ENCODE measurements at places on chromosomes 13 and 19.

DNA sequence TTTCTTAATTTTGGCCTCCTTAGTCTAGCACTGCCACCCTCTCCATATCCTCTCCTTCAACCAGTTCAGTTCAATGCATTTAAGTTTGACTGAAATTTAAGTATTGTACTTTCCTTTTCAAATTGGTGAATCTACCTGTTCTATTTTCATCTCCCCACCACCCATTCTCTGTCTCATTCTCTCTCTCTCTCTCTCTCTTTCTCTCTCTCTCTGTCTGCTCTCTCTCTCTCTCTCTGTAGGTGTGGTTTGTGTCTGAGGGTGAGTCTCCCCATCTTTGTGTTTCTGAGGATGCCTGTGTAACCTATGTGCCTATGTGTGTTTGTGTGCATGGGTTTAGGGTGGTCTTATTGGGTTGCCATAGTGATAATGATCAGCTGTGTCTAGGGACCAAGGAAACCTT lies 10.1 kb downstream of the PDX1 start:
- DNase-seq: no peak

- DNase-seq: no peak
Measured at GRCh38 chr19:3606174-3606689, 443 bp downstream of the TBXA2R start.

GRCh38 chr13:30409886-30410704 lies 12.2 kb upstream of the UBE2L5 start:
- no peak for DNase-seq

GRCh38 chr19:50434525-50434924 lies 1.8 kb downstream of the MYBPC2 start:
- DNase-seq: no peak

DNA sequence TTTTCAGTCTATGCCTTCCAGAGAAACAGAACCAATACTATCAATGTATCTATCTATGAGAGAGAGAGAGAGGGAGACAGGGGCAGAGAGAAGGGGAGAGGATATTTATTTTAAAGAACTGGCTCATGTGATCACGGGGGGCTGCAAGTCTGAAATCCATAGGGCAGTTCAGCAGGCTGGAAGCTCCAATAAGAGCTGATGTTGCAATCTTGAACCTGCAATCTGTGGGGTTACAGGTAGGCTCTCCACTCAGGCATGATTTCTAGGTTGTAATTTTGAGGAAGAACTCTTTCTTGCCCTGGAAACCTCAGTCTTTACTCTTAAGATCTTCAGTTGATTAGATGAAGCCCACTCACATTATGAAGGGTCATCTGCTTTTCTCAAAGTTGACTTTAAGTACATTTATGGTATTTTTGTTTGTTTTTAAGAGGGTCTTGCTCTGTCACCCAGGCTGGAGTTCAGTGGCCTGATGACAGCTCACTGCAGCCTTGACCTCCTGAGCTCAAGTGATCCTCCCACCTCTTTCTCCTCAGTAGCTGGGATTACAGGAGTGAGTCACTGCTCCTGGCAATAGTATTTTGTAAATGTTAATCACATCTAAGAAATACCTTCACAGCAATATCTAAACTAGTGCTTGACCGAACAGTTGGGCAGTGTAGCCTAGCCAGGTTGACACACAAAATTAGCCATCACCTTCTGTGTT lies 376.4 kb downstream of the FGF9 start:
- DNase-seq: no peak

- DNase-seq: no peak
Measured at GRCh38 chr19:16715611-16716010, 4.0 kb upstream of the NWD1 start.

DNA sequence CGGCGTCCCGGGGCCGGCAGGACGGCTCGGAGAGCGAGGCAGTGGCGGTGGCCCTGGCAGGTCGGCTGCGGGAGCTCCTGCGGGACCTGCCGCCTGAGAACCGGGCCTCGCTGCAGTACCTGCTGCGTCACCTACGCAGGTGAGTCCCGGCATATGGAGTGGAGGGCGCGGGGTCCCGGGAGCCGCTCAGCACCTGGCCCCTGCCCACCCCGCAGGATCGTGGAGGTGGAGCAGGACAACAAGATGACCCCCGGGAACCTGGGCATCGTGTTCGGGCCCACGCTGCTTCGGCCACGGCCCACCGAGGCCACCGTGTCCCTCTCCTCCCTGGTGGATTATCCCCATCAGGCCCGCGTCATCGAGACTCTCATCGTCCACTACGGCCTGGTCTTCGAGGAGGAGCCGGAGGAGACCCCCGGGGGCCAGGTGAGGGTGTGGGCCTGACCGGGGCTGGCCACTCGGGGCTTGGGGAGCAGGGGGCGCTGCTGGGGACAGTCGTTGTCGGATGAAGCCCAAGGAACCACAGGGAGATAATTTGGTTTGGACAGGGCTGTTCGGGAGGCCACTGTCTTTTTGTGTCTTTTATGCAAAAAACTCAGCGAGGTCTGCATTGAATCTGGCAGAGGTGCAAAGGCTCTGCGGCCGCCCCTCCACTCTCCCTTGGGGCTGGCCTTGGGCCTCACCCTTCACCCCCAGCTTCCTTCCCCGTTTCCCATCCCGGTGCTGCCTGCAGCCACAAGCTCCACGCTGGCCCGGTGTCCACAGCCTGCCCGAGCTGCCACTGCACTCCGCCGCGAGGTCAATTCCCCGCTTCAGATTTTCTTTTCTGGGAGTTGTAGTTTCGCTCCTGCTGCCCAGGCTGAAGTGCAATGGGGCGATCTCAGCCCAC lies 12.0 kb downstream of the POLR2E start:
- DNase-seq: no peak

- no peak for DNase-seq
Measured at GRCh38 chr13:40993987-40994386, 25.1 kb downstream of the ELF1 start.

DNA sequence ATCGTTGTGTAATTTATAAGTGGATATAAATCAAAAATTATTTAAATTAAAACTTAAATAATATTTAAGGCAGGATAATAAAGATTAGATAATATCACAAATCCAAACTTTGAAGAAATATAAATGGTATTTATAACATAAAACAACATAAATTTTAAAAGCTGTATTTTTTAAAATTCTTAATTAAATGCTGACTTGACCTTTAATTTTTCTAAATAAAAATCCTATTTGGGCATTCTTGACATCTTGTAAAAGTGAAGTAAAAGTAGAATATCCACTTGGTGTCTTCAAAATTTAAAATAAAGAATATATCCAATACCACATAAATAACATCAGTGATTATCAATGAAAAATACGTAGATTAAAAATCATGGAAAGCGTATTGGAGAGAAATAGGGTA lies 87.7 kb downstream of the TNFSF13B start:
- no peak for DNase-seq

DNA sequence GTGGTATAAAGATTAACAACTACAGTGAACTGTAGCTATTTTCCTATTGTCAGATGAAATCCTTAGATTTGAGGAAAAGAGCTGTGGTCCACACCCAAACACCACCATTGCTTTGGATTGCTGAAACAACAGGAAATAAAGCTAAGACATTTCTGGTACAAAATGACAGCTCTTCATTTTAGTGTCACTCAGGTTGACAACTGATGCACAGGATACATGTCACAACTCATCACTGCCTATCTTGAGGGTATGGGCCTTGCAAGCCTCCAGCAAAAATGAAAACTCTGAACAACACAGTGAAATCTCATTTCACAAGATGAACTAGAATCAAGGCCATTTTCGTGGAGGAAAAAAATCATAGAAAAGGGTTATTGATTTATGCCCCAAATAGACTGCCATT lies 339.7 kb downstream of the ITGBL1 start:
- DNase-seq: no peak

DNA sequence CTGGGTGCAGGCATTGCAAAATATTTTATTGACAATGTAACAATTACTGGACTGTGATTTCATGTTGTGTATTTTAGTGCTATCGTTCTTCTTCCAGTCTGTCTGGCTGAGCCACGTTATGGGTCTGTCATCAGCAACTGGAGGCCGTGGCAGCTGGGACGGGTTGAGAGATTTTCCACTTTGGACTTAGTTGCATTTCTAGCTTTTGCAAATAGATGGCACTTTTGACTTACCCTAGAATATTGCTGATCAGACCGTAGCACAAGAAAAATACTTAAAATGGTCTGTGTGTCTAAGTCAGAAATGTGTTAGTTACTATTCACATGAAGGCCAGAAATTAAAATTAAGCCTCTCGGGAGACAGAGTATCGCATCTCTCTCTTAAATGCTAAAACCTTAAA lies 211.1 kb downstream of the TEX29 start:
- no peak for DNase-seq

GRCh38 chr13:35549481-35549880 lies 73.0 kb upstream of the MAB21L1 start:
- no peak for DNase-seq

- no peak for DNase-seq
Measured at GRCh38 chr19:38632476-38633213, 13.7 kb downstream of the EIF3K start.

- DNase-seq: no peak
Measured at GRCh38 chr13:75473468-75473867, 8.5 kb downstream of the TBC1D4 start.

DNA sequence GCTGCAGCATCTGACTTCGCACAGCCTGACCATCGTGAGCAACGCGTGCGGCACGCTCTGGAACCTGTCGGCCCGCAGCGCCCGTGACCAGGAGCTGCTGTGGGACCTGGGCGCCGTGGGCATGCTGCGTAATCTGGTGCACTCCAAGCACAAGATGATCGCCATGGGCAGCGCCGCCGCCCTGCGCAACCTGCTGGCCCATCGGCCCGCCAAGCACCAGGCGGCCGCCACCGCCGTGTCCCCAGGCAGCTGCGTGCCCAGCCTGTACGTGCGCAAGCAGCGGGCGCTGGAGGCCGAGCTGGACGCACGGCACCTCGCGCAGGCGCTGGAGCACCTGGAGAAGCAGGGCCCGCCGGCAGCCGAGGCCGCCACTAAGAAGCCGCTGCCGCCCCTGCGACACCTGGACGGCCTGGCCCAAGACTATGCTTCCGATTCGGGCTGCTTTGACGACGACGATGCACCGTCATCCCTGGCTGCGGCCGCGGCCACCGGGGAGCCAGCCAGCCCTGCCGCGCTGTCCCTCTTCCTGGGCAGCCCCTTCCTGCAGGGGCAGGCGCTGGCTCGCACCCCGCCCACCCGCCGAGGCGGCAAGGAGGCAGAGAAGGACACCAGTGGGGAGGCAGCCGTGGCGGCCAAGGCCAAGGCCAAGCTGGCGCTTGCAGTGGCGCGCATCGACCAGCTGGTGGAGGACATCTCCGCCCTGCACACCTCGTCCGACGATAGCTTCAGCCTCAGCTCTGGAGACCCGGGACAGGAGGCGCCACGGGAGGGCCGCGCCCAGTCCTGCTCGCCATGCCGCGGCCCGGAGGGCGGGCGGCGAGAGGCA lies 13.6 kb downstream of the C19orf25 start:
- no peak for DNase-seq

- DNase-seq: no peak
Measured at GRCh38 chr13:83546476-83546875, 335.8 kb downstream of the SLITRK1 start.

GRCh38 chr13:30429721-30430694 lies 7.7 kb downstream of the UBE2L5 start:
- no peak for DNase-seq

GRCh38 chr19:5865772-5866171 lies 4.6 kb downstream of the FUT5 start:
- no peak for DNase-seq

DNA sequence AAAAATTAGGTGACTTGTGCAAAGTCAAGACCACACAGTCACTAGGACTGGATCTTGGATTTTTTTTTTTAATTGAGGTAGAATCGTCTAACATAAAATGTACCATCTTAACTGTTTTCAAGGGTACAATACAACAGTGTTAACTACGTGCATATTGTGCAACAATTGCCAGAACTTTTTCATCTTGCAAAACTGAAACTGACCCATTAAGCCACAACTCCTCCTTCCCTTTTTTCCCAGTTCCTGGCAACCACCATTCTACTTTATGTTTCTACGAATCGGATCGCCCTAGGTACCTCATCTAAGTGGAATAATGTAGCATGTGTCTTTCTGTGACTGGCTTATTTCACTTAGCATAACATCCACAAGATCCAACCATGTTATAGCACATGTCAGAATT lies 37.5 kb upstream of the POMP start:
- no peak for DNase-seq

- DNase-seq: no peak
Measured at GRCh38 chr19:4969772-4970531, 1.0 kb downstream of the KDM4B start.

DNA sequence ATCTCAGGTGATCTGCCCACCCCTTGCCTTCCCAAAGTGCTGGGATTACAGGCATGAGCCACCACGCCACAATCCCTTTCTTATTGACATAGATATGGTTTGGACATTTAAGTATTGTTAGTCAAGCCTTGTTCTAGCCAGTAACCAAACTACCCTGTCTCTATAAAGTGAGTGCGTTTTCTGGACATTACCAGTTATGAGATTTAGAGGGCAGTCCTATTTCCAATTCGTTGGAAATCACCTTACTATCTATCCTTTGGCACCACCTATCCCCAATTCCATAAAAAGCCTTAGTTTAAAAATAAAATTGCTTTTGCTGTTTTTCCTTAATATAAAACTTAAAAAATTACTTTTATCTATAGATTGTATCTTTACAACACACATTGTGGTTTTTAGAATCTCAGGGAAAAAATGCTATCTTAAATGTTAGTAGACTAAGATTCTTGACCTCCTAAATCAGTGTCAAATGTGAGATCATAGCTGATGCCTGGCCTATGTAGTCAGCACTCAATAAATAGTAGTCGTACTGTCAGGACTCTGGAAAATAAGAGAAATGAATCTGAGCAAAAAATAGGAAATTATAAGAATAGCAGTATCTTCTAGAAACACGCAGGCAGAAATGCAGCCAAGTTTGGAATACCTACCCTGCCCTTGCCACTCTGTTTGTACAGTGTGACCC lies 57.0 kb downstream of the NUFIP1 start:
- no peak for DNase-seq

DNA sequence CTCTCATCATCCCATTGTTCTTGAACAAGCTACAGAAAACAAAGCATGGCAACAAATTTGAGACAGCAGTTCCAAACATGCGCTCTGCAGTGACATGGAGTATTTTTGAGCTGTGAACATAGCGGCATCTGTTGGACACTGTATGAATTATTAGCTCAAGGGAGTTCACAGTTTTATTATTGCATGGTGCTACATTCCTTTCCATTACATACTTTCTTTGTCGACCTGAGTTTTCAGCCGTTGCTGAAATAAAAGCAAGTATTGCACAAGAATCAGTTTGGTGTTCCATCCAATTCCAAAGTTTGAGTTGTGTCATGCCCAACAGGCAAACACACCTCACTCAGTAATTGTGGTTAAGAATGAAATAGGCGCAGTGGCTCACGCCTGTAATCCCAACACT lies 30.1 kb upstream of the METTL21C start:
- DNase-seq: no peak

- DNase-seq: no peak
Measured at GRCh38 chr13:74919914-74920313, 562.1 kb downstream of the TBC1D4 start.

- DNase-seq: peak; percentile 41
Measured at GRCh38 chr19:55082020-55082851, 6.6 kb downstream of the EPS8L1 start.

GRCh38 chr19:33199441-33200265 lies 5.5 kb downstream of the LRP3 start:
- no peak for DNase-seq

Data from 8988T (cell line).